Suppressor macrophage (primary cell): ENCODE measurements at places on chromosomes 12 and 14.

DNA sequence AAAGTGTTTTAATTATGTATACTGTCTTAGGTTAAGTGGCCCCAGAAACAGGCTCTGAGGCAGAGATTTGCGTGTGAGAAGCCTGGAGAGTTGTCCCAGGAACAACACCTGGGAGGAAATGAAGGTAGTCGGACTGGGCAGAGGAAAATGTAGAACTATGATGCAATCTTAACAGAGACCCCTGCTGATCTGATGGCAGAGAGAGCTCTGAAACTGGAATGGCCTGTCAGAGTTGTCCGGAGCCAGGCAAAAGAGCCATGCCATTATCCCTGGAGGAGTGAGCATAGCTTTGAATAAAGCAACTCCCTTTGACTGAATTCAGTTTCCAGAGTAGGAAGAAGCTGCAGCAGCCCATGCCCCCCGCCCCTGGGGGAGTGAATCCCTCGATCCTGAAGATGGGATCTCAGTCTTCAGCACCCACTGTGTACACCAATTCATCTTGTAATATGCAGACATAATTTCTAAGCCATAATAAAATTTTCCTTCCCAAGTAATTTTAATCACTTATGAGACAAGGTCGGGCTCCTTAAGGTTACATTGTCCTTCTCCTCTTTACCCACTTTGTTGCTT is 264.8 kb downstream of the PDZRN4 start:
- no peak for DNase-seq

GRCh38 chr12:89941436-89941835 is 232.8 kb upstream of the ATP2B1 start:
- no peak for DNase-seq

DNA sequence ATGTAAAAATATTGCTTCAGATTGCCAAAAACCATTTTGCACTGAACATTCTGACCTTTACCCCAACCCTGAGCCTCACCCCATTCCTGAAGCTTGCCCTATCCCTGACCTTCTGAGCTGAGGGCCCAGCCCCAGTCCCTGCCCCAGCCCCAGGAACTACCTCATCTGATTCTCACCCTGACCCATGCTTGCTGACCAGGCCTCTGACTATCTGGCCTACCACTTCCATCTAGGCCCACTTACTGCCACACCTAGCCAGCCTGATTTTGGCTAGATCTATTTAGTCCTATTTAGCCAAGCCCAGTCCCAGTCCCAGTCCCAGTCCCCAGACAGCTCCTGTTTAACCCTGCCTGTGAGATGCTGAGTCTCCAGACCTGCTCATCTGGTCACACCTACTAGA is 33.6 kb downstream of the OR10P1 start:
- DNase-seq, result no peak

- no peak for DNase-seq
Observed at GRCh38 chr14:72906879-72907278, 13.0 kb upstream of the DPF3 start.

- DNase-seq, result peak; percentile 77
Observed at GRCh38 chr14:95157048-95157326, 342 bp downstream of the DICER1 start.

DNA sequence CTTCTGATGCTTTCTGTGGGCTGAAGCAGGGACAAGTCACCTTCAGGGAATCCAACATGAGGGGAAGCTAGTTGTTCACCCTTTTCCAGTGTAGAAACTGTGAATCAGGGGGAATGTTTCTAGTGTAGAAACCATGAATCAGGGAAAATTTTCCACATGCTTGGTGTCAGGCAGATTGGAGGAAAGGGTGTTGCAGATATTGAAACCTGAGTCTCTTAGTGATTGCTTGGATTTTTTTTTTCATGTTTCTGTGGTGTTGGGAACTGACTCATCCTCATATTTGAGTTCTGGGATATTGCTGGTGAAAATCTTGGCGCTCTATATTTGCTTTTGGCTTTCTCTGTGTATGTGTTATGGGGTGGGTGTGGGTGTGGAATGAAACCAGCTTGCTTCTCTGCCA is 144.5 kb upstream of the FBXO33 start:
- no peak for DNase-seq

DNA sequence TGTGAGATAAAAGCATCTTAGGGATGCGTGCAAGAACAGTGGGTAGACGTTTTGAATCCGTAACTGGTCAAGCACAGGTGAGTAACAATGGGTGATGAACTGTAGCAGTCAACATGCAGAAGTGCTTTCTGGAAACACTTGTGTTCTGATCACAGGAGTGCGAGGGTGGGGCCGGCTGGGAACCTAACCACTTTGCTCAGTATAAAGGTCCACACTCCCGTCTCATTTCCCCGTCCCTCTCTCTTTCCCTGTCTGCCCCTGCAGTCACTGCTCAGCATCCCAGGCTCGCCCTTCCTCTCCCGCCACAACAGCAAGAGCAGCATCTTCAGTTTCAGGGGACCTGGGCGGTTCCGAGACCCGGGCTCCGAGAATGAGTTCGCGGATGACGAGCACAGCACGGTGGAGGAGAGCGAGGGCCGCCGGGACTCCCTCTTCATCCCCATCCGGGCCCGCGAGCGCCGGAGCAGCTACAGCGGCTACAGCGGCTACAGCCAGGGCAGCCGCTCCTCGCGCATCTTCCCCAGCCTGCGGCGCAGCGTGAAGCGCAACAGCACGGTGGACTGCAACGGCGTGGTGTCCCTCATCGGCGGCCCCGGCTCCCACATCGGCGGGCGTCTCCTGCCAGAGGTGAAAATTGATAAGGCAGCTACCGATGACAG is 127.1 kb downstream of the FIGNL2 start:
- peak; percentile 59 for DNase-seq

GRCh38 chr12:62737188-62737587 is 197.8 kb downstream of the PPM1H start:
- no peak for DNase-seq

- DNase-seq, result peak; percentile 29
Observed at GRCh38 chr14:61221906-61222305, 59.2 kb downstream of the TMEM30B start.

DNA sequence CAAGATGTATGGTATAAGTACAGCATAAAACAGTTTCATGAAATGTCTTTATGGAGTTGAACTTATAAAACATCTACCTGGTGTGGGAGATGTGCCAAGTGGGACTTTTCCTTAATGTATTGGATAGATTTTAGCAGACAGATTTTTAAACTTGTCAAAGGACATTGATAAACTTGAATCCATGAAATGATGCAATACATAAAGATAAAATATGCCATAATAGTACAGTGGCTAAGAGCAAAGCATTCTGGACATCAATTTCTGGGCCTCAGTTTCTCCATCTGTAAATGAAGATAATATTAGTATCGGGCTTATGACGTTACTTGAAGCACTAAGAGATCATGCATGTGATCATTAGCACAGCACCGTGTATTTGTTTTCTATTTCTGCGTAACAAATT is 45.4 kb downstream of the NKX2-1 start:
- no peak for DNase-seq

- no peak for DNase-seq
Observed at GRCh38 chr12:67280572-67280971, 11.4 kb downstream of the CAND1 start.

DNA sequence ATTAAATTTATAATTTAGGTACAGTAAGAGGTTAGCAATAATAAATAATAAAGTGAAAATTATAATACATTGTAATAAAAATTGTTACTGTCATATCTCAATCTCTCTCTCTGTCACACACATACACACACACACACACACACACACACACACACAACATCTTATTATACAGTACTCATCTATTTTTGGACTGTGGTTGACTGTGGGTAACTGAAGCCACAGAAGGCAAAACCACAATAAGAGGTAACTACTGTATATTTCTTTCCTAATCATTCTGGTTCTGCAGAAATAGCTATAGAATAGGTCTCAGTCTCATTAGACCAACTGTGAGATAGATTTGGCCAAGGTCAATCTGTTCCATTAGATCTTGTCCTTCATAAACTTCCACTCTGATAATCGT is 33.1 kb upstream of the PTPRO start:
- no peak for DNase-seq

GRCh38 chr12:110281549-110282299 is 677 bp downstream of the ATP2A2 start:
- peak; percentile 71 for DNase-seq

GRCh38 chr12:1445807-1446206 is 148.6 kb downstream of the FBXL14 start:
- no peak for DNase-seq

DNA sequence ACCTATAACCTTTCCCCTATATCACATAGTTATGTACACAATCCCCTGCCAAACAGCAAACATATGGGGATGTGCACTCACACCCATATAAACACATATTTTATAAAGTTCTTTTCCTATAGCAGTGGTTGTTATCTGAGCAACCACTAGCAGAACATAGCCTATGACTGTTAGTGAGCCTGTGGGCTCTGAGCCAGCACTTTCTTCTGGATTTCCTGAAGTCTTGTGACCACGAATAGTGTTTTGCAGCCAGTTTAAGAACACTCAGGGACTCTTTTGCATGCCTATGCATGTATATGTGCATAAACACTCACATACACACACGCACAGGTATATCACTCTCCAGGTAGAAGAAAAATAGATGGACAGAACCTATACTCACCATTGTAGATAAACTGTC is 17.1 kb downstream of the TESPA1 start:
- no peak for DNase-seq

GRCh38 chr12:614411-614970 is 48.8 kb downstream of the NINJ2 start:
- peak; percentile 51 for DNase-seq

DNA sequence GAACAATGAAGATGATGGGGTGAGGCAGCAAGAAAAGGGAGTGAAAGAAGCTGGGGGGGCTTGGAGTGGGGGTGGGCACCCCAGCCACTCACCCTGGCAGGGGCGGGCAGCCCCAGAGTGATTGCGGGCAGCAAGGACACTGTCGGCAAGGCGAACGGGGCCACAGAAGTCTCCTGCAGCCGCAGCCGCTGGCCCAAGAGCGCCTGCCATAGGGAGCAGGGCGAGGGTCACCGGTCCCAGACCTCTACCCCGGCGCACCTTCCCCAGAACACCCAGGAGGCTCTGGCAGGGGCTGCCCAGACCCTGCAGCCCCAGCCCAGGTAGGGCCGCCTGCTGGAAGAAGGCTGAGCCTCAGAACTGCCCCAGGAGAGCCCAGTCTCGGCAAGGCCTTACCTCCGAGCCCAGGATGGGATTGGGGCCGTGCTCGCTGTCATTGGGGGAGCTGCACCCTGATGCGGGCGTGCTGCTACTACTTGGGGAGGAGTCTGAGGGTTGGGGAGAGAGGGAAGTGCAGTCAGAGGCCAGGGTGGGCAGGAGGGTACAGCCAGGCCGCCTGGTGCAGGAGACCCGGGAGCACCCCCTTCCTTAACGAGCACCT is 22.9 kb downstream of the SLC48A1 start:
- DNase-seq, result no peak

GRCh38 chr12:28202374-28203130 is 12.3 kb downstream of the CCDC91 start:
- DNase-seq, result no peak

GRCh38 chr12:83317595-83317994 is 630.9 kb downstream of the TMTC2 start:
- DNase-seq, result no peak

DNA sequence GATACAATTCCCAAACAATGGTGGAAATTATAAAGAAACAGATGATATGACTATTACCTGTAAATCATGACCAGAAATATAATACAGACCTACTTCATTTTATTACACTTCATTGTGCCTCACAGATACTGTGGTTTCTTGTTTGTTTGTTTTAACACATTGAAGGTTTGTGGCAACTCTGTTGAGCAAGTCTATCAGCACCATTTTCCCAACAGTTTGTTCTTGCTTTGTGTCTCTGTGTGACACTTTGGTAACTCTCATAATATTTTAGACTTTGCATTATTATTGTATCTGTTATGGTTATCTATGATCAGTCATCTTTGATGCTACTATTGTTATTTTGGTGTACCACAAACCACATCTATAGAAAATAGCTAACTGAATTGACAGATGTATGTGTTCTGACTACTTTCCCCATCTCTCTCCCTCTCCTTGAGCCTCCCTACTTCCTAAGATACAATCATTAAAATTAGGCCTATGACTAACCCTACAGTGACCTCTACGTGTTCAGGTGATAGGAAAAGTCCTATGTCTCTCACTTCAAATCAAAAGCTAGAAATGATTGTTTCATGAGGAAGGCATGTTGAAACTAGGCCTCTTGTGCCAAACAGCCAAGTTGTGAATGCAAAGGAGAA is 49.1 kb downstream of the FBXO33 start:
- DNase-seq, result no peak

GRCh38 chr14:61516964-61517653 is 178.2 kb upstream of the HIF1A start:
- no peak for DNase-seq

GRCh38 chr12:107296681-107297089 is 203.3 kb upstream of the CRY1 start:
- DNase-seq, result no peak

DNA sequence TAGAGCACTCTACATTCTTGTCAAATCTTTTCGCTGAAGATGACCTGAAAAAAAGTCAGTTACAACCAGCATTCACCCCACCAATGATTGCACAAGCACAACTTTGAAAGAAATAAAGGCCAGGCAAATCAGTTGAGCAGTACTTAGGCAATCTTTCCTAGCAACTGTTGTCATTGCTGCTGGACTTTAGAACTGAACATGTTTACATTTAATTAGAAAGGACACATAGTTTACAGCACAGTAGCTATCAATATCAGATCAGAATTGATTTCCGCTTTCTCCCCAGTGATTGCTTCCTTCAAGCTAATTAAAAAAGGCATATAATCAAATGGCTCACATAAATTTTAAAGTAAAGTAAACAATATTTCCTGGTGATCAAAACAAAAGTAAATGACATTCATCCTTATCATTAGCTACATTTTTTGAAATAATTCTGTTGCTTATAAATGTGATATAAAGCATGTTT is 128.4 kb downstream of the FOXA1 start:
- DNase-seq, result no peak

DNA sequence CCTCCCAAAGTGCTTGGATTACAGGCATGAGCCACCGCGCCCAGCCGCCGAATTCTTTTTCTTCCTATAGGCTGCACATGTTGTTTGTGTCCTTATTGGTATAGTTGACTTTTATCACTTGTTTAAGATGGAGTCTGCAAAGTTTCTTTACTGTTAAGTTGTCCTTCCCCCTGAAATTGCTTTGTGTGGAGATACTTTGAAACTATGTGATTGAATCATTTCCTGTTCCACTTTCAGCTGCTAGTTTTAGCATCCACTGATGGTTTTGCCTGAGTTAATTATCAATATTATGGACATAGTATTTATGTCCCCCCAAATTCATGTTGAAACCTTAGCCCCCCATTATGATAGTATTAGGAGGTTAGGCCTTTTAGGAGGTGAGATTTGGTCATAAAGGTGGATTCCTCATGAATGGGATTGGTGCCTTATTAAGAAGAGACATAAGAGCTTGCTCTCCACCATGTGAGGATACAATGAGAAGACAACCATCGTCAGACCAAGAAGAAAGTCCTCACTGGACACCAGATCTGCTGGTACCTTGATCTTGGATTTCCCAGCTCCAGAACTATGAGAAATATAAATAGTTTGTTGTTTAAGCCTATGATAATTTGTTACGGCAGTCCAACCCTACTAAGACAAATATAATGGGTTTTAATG is 34.9 kb downstream of the PPHLN1 start:
- no peak for DNase-seq
